ENCODE measurements at places on chromosomes 12 and 14.

DNA sequence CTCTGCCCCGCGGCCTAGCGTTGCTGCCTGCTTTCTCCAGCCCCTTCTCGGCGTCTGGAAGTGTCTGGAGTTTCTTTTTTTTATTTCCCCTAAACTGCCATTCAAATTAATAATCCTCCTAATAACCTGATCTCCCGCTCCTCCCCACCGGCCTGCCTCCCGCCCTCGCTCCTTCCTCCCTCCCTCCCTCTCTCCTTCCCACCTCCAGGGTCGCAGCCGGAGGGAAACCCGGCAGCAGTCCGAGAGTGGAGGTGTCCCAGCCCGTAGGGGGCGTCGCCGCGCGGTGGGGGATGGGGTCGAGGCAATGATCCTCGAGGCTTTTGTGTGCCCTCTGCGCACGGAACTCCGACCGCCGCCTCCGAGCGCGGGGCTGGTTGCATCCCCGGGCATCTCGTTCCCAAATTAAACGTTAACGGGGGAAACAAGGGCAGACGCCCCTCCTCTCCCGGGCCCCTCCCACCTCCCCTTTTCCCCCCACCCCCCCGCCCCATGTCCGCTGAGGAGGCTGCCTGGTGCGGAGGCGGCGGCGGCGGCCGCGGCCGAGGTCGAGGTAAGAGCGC, 1.0 kb upstream of the SOCS2 start:
- DNase-seq, result no peak

- DNase-seq, result peak; percentile 23
Measured at GRCh38 chr14:105314287-105315200, at the start of gene PACS2. TSS of gene PACS2 (plus strand) at chr14:105314748. CDS start at chr14:105314919, 171 bp downstream.

- no peak for DNase-seq
Measured at GRCh38 chr14:104734991-104735779, 11.2 kb downstream of the ADSS1 start.

GRCh38 chr14:101948666-101949216, 15.6 kb upstream of the DYNC1H1 start:
- DNase-seq, result no peak

DNA sequence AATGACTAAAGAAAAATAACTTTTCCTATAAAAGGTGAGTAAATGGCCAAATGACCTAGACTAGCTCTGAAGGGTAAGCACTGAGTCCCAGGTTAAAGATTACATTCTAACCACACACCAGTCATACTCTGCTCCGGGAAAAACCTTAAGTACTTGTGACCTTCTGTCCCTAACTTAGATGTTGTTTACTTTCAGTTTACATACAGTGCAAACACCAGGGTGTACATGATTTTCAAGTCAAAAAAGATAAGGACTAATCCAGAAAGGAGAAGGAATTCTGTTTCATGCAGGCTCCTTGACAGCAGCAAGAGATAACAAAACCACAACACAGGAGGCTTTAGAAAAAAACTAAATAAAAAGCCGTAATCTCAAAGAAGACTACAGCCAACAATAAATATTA, 174.2 kb downstream of the PPM1H start:
- DNase-seq, result no peak

GRCh38 chr12:106211973-106212372, 35.8 kb downstream of the CKAP4 start:
- no peak for DNase-seq

DNA sequence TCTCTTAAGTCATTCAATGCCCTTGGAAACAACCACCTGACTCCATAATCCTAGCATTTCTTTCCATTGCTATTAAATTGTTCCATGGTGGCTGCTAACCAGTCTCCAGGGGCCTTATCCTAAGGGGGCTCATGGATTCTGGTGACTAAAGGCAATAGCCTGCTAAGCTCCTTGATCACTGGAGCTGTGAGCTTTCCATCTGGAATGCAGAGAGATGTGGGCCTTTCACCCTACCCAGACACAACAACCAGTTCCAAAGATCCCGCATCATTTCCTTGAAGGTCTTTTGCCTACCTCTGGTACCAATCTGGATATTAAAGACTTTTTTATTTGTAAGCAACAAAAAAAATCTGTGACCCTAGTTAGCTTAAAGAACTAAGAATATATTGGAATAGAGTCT, 32.9 kb downstream of the NDUFA12 start:
- DNase-seq, result no peak

DNA sequence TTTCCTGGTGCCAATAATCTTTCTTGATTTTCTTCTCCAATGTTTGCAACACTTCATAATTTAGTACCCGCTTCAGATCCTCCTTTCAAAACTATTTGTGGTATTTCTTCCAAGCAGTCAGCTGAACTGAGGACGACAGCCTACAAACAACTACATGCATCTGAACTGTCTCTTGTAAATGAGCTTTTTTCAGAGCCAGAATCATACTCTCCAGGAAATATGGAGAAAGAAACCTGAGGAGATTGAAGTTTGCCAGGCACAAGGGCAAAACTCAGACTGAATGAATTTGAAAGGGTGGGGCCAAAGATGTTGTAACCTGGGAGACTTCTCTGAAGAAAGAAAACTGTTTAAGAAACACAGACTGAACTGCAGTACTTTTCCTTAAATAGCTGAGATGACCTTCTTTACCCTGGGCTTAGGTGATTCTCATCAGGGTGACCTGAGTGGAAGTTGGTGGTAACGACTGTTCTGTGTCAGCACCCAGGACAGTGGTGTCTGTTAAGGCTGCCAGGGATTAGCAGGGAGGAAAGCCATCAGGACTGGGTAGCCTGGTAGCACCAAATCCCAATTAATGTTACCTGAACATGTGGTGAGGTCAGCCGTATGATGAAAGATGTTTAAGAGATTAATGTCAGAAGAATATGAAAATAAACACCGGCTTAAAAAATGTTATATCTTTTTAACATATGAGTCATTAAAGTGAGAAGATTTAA, 95.0 kb downstream of the TGFB3 start:
- DNase-seq, result no peak

DNA sequence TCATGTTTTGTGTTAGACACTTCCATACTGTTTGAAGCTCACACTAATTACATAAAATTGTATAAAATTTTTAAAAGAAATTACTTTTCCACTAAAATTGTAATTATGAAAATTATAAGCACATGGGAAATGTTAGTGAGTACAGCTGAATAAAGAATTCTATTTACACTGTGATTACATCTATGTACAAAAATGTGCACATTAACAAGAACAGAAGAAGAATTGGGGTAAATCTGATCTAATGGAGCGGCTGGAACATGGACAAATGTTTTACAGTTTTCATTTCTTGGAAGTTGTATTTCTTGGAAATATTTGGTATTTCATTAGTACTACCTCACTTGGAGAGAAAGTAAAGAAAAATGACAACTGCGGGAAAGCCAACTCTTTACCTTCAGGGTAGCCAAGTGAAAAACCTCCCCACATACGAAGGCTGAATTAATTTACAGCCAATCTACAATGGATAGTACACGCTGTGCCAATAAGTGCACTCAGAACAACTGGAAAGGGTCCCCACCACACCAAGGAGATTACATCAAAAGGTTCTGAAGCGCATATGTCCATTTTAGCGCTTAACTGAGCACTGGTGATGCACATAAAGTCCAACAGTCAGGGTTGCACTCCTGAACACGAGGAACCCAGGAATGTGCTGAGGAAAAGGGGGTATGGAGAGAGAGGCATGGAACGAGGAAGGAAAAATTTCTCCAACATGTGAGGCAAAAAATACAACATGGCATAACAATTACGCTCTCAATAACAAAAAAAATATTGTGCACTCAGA, 17.5 kb downstream of the MED13L start:
- no peak for DNase-seq

- no peak for DNase-seq
Measured at GRCh38 chr14:70000601-70001000, 121.4 kb downstream of the SMOC1 start.

GRCh38 chr12:121717041-121717699, 4.6 kb downstream of the TMEM120B start:
- peak; percentile 82 for DNase-seq

- DNase-seq, result no peak
Measured at GRCh38 chr12:40525054-40525453, 167.2 kb upstream of the CNTN1 start.

GRCh38 chr14:49984424-49984823, 91.5 kb downstream of the ARF6 start:
- no peak for DNase-seq

DNA sequence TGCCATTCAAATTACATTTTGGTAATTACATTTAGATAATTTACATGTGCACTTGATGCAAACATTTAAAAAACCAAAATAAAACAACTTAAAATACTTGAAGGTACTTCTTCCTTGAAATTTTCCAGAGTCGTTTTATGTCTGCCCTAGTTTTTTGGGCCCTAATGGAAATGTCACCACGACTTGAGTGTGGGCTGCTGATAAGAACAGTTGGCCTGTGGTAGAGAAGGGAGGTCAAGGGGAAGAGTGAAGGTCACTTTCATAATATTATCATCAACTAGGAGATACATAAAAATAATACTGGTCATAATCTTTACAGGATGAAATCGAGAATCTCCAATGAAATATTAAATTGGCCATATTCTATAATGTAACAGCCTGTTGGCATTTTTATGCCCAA, 23.1 kb downstream of the ZDHHC17 start:
- DNase-seq, result no peak

Measured in AG09309 (cell line).